ENCODE measurements at places on chromosomes 3 and 15.

- no peak for DNase-seq
Measured at GRCh38 chr3:35663471-35663870, 24.1 kb downstream of the ARPP21 start.

GRCh38 chr15:61380270-61380669 lies 151.2 kb upstream of the RORA start:
- DNase-seq, result no peak

DNA sequence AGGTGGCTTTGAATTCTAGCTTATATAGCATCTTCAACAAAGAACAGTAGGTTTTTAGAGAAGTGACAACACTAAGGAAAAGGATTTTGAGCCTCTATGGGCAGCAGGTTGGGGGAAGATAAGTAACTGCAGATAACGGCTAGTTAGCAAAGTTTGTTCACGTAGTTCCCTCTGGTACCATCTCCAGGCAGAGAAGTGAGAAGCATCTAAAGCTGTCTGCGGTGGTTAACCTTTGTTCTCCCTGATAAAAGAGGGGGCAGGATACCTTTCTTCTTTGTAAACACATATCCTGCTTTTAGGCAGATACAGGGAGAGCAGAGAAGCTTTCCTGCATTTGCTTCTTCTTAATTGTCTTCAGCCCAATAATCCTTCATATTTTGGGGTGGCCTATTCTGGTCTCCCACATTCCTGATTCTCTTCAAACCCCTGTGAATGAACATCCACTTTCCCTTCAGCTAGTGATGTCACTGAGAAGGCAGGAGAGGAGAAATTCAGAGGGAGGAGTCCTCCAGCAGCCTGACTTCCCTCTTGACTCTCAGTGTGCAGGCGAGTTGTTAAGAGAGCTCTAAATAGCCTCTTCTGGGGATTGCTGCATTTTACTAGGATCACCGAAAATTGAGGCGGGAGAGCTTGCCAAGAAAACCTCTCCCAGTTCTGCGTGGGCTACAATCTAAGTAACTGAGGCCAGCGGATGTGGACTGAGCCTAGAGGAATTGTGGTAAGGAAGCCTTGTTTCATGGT lies 393.7 kb upstream of the C2CD4B start:
- DNase-seq, result no peak

DNA sequence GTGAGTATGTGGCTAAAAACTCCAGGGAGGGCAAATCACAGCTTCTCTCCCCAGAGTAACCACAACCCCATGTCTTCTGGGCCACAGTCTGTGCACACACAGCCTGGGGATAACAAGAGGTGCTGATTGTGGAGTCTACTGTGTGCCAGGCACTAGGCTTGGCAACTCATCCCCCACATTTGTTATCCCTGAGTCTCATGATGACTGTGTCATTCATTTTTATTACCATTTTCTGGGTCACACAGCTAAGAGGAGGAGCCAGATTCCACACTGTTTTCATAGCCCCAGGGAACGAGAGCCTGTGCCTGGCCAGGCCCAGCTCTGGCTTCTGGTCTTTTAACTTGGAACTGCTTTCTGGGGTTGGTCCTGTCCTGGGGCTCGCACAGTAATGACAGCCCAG lies 34.5 kb downstream of the ESYT3 start:
- no peak for DNase-seq

GRCh38 chr3:155325263-155325835 lies 31.9 kb upstream of the STRIT1 start:
- no peak for DNase-seq

DNA sequence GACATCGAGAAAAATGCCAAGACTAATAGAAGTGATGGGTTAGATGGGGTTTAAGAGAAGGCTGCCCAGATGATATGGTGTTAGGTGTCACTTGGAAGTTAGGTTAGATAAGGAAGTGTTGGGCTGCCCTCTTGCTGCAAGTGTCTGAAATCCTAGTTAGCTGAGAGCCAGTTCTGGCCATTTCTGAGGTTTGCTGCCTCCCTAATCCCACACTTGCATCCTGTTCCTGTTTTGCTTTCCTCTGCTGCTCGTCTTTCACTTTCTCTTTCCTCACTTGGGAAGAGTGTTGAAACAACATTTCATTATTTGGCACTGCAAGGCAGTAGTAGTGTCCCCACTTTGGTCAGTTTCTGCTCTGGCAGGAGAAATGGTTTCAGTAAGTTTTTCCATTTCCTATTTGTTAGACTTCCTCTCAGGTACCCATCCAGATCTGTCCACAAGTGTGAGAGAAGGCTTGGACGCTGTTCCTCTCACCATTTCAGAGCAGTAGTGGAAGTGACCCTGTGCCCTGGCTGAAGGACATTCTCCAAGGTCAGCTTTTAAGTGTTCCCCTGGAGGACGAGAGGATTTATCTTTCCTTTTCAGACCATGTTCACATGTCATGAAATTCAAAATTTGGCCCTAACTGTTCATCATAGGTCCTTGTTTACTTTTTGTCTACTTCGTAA lies 93.3 kb downstream of the ADAMTSL3 start:
- DNase-seq, result no peak

GRCh38 chr3:126546549-126547239 lies 12.0 kb downstream of the C3orf22 start:
- DNase-seq, result no peak

GRCh38 chr15:63198371-63199250 lies 9.2 kb downstream of the RAB8B start:
- DNase-seq, result no peak

GRCh38 chr3:4241595-4242170 lies 61.5 kb upstream of the SETMAR start:
- no peak for DNase-seq

DNA sequence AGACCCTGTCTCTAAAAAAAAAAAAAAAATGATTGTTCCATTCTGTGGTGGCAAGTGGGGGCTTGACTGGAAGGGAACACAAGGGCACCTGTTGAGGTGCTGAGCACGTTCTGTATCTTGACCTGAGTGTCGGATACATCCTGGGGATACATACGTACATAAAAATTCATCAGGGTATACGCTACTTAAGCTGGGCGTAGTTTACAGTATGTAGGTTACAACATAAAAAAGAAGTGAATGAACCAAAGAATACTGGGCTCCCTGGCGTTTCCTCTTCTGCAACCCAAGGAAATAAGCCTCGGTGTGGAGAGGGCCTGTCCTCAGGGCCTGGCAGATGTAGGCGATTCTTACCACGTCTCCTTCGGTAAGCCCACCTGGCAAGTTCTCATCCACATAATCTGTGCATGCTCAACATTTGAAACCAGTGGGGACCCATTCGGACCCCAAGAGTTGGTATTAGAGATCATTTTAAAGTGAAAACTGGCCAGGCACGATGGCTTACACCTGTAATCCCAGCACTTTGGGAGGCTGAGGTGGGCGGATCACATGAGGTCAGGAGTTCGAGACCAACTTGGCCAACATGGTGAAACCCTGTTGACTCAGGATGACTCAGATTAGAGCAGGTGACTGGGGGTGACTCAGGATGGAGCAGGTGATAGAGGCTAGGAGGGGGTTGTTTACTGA lies 5.1 kb upstream of the MUC20 start:
- DNase-seq, result no peak

DNA sequence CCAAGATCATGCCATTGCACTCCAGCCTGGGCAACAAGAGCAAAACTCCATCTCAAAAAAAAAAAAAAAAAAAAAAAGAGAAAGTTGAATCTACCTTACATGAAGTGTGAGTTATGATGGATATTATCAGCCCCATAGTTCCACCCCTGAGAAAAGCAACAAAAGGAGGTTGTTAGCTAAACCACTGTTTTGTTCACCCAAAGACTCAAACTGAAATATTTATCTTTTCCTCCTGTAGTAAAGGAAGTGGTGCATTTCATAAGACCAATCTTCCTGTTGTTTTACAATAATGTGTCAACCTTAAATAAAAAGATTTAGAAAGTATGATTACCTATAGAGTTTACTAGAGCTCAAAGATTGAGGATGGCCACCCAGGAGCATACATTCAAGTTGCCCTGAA lies 18.7 kb upstream of the TRMT10C start:
- DNase-seq, result no peak

GRCh38 chr3:85384372-85384771 lies 425.6 kb downstream of the CADM2 start:
- DNase-seq, result no peak

GRCh38 chr15:101560722-101561583 lies 71.4 kb upstream of the PCSK6 start:
- DNase-seq, result no peak

DNA sequence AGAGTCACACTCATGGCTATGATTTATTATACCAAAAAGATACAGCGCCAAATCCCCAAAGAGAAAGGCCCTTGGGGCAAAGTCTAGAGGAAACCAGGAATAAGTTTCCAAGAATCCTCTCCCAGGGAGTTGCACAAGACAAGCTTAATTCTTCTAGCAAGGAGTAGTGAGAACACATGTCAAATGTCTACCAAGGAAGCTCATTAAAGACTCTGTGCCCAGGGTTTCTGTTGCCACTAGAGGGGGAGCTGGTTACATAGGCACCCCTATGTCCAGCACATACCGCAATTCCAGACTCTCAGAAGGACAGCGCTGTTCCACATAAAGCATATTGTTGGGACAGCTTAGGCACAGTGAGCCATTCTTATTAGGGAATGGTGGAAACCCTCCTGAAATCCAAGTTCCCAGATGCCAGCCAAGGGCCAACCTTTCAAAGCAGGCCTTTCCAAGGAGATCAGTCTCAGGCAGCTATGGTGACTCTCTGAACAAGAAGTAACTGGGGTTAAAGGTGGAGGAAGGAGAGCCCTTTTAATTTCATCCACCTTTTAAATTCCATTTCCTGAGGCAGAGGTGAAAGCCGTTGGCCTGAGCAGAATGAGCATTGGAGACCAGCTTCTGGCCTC lies 194.2 kb downstream of the UACA start:
- no peak for DNase-seq

DNA sequence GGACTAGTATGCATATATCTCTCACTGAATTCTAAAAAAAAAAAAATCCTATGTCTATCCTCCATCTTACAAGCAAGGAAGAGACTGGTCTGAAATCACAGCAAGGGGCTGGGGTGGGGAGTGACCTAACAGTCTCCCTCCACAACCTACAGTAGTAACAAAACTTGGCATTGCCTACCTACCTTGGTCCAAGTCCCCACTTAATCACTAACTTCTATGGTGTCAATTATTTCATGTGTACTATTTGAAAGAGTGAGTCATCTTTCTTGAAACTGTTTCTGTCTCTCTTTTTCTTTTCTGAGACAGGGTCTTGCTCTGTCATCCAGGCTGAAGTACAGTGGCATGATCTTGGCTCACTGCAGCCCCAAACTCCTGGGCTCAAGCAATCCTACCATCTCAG lies 36.8 kb downstream of the CHAC1 start:
- DNase-seq, result no peak

GRCh38 chr3:64379221-64379620 lies 154.0 kb upstream of the PRICKLE2 start:
- DNase-seq, result no peak

GRCh38 chr15:78811124-78811824 lies at the start of gene ADAMTS7:
TSS of gene ADAMTS7 (minus strand) at chr15:78811464. CDS start at chr15:78811220, 244 bp downstream.
- DNase-seq, result no peak

- DNase-seq, result no peak
Measured at GRCh38 chr3:161104561-161105551, at the start of gene B3GALNT1. TSS of gene B3GALNT1 (minus strand) at chr3:161105349. CDS start at chr3:161086754, 18,595 bp downstream.

GRCh38 chr3:187832202-187832601 lies 86.9 kb upstream of the BCL6 start:
- no peak for DNase-seq

DNA sequence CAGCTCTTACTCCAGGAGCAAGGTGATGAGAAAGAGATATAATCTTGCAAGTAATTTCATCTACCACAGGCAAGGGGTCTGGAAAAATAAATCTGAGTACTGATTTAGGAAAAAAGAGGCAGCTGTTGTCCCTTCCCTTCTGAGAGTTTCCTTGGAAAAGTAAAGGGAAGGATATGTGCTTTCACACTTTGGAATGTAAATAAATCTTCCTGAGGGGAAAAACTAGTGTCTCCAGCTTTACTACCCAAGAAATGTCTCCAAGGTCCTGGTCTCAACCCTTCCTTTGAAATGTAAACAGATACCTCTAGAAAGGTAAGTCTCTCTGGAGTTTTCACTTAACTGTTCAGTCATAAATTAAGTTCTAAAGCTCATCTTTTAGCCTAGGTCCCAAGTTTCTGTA lies 102.6 kb downstream of the DPH6 start:
- no peak for DNase-seq

DNA sequence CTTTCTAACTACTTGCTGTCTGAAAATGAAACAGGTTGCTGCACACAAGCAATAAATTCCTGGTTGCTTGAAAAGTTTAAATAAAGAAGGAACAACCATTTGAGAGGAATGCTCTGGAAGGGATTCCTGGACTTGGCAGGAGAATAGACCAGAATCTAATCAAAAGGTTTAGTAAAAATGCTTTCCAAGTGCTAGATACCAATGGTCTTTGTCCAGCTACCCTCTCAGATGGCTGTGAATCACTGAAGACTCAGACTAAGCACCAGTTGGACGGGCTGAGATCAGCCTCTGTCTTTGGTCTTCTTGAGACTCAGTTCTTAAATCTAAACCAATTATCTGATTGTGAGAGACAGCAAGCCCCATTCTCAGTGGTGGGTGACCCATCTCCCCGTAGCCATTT lies 27.7 kb upstream of the LPP start:
- no peak for DNase-seq

- no peak for DNase-seq
Measured at GRCh38 chr3:40229963-40230362, 79.5 kb upstream of the EIF1B start.

GRCh38 chr15:41838400-41838897 lies at the start of gene PLA2G4B:
TSS of gene PLA2G4B (plus strand) at chr15:41838847. CDS start at chr15:41838914, 67 bp downstream.
- no peak for DNase-seq

DNA sequence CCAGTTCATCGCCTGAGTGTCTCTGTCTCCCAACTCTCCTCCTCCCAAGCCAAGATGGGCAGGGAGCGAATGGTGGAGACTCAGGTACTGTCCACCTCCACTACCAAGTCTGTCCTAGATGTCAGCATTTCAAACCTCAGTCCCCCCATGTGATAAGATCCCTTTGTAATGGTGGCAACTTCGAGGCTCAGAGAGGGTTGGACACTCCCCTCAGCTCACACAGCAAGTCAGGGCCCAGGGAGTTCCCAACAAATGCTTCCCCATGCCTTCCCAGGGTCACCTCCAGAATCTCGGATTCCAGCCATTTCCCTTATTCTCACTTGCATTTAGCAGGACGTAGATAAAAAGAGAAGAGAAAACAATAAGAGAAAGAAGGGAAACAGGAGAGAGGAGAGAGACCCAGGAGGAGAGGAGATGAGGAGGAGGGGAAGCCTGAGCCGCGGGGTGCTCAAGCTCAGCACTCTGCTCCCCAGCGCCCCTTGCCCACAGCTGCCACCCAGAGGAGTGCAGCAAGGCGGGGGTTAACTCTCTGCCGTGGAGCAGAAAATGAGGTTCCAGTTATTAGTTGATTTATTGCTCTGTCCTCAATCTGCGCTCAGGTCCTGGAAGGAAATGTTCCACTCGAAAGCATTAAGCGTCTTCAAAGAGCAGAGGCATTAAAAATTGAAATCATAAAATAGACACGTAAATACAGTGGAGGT lies 84.1 kb upstream of the LINGO1 start:
- DNase-seq, result no peak

DNA sequence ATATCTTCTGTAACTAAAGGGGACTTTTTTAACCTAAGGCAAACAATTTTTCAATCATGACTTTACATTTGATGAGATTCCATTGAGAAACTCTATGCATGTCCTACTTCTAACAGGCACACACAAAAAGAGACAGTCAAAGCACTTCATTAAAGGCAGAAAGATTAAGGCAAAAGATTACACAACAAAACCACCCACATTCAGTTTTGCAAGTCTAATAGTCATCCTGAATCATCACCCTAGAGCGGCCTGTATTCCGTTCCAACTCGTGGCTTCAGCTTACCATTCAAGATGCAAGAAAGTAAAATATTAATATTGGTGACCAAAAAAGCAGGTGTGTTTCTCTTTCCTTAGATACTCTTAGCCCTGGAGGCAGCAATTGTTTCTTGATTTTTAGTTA lies 205.9 kb downstream of the P3H2 start:
- no peak for DNase-seq
